ENCODE measurements at places on chromosomes 3 and 15. TPM values are rescaled to one million over a fixed set of nuclear protein-coding genes. Genes with fewer than 3 reads are reported as not detected.
A peak's percentile ranks its signal among the peaks of the same experiment; 100 is the strongest.

GRCh38 chr15:79970624-79971434 is at the start of gene BCL2A1:
TSS of gene BCL2A1 (minus strand) at chr15:79971196. CDS start at chr15:79971119, 77 bp downstream.
- peak; percentile 57 for DNase-seq

GRCh38 chr3:185824051-185825005 is 514 bp downstream of the IGF2BP2 start:
- DNase-seq, result peak; percentile 63

DNA sequence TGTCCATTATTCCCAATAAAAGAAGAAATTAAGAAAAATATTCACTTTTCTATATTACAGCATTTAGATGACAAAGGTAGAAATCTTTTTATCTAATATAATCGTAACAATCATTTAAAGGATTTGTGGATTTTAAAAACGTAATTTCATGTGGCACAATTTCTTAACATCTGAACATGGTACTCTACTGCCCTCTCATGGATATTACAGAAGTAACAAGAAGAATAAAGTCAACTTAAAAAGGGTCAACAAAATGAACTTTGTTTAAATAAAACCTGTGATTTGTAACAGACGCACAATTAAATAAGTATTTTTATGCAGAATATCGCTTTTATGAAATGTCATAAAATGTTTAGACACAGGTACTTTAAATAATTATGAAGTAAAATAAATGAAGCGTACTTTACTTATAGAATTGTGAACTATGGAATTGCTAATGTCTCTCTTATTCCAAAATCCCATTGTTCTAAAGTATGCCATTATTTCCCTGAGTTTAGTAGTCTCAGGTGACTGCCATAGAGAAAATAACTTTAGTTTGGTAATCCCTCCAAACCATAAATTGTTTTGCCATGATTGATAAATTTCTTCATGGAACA is 366.8 kb upstream of the ZNF385D start:
- DNase-seq, result no peak

GRCh38 chr15:83830381-83830780 is 176.5 kb downstream of the ADAMTSL3 start:
- DNase-seq, result no peak

- peak; percentile 68 for DNase-seq
These were observed at the start of gene ZKSCAN7 for GRCh38 chr3:44554626-44555592. TSS of gene ZKSCAN7 (plus strand) at chr3:44555193. CDS start at chr3:44557048, 1,855 bp downstream.

- no peak for DNase-seq
These were observed 48.3 kb upstream of the TRIM42 start for GRCh38 chr3:140629357-140630137.

GRCh38 chr3:173690542-173691180 is 293.1 kb downstream of the NLGN1 start:
- no peak for DNase-seq

DNA sequence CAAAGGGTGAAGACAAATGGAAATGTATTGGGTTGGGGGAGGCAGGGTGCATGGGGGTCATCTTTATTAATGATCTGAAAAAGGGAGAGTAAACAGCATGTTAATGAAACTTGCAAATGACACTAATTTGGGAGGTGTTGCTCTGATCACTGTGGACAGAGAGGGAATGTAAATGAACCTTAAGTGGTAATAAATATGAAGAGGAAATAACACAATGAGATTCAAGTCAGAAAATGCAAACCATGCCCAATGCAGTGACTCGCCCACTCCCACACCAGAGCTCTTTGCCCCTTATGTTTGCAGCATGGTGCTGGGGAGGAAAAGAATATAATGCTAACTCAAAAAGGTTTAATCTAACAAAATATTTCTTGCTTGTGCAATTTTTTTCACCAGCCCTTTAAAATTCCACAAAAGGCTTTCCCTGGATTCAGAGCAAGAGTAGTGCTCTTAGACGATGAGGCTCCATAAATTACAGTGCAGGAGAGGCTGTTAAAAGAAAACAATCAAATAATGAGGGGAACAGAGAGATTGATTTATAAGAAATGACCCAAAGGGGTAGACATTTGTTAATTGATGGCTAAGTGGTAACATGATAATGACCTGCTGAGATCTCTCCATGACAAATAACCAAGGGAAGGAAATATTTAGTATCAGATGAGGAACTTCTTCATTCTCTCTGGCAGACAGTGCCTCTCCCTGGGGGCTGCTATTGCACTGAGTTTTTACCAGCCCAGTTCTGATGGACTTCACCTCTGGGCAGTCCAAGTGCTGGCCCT is 210.0 kb upstream of the PPP2R3A start:
- DNase-seq, result no peak

- DNase-seq, result no peak
These were observed 8.9 kb downstream of the SST start for GRCh38 chr3:187661267-187661666.

DNA sequence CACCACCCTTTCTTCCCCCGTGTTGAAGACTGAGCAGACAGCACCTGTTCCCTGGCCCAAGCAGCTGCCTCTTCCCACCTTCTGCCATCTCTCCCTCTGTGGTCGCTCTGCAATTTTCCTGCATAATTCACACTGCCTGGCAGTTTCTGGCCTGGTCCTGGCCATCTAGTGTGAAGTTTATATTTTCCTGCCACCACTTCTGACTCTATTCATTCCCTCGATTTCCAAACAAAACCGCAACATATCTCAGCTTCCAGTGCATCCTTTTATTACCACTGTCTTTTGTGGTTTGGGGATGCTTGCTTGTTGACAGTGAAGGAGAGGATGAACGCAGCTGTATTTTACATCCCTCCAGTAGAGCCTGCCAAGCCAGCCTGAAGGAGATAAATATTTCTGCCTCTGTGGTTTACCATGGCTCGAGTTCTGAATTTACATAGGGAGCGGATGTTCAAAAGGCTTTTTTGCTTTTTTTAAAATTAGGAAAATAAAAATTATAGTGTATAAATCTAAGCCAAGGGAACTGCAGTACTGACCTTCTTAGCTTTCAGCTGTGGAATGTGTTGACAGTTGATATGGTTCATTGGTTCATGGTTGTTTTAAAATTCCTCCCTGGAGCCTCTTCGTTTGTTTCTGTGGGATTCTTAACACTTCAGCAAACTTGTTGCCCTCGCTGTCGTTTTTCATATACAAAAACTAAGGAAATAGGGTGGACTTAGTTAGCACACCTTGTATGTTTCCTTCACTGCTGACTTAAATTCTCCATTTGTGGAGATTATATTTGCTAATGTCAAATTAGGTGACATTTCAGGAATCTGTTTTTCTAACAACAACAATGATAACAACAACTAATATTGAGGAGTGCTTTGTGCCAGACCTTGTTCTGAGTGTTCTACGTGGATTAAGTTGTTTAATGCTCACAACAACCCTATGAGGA is 250.5 kb downstream of the ADAMTSL3 start:
- DNase-seq, result no peak

GRCh38 chr3:99521551-99521950 is 116.8 kb upstream of the COL8A1 start:
- no peak for DNase-seq

DNA sequence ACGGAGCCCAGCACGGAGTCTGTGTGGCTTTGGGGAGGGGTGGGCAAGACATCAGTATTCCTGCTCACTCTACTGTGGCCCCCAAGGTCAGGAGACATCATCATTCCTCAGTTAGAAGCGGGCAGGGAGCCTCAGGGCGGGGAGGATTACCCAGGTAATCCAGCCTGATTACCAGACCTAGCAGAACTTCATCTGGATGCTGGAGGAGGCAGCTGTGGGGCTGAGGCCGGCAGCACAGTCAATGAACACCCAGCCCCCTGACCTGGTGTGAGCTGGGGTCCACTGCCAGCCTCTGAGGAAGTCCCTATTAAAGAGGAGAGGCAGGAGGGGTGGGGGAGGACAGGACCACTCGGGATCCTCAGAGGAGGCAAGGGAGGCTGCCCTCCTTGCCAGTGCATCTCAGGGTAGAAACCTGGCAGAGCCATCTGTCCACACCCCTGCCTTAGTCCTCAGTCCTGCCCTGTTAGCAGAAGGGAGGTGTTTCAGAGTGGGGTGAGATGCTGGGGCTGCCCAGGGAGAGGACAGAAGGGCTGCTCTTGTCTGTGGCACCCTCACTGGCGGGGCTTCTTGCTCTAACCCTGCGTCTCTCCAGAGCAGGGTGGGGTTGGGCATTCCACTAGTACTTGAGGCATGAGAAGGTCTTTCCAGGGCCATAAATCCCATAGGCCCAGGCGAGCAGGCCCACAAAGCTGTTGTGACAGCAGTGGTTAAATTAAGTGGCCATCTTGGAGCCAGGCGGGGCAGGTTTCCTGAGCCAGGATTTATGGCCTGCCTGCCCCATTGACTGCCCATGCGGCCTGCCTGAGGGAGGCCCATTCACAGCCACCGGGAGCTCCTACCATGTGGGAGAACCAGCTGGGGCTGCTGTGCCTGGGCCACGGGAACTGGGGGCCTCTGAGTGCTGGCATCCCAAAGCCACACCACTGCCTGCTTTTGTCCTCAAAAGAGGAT is 82.1 kb downstream of the LINGO1 start:
- DNase-seq, result no peak

- peak; percentile 80 for DNase-seq
These were observed 37.8 kb downstream of the KLF13 start for GRCh38 chr15:31364301-31365031.

The PDCD7 gene
- total RNA-seq, result 121 TPM

The ZNF80 gene
- not detected for total RNA-seq

The CFAP20DC gene
- 2.6 TPM for total RNA-seq

The MOBP gene
- total RNA-seq, result not detected

The LSMEM2 gene
- total RNA-seq, result not detected
